Hepatic stellate cell (primary cell): ENCODE measurements at places on chromosomes 1 and 21.

DNA sequence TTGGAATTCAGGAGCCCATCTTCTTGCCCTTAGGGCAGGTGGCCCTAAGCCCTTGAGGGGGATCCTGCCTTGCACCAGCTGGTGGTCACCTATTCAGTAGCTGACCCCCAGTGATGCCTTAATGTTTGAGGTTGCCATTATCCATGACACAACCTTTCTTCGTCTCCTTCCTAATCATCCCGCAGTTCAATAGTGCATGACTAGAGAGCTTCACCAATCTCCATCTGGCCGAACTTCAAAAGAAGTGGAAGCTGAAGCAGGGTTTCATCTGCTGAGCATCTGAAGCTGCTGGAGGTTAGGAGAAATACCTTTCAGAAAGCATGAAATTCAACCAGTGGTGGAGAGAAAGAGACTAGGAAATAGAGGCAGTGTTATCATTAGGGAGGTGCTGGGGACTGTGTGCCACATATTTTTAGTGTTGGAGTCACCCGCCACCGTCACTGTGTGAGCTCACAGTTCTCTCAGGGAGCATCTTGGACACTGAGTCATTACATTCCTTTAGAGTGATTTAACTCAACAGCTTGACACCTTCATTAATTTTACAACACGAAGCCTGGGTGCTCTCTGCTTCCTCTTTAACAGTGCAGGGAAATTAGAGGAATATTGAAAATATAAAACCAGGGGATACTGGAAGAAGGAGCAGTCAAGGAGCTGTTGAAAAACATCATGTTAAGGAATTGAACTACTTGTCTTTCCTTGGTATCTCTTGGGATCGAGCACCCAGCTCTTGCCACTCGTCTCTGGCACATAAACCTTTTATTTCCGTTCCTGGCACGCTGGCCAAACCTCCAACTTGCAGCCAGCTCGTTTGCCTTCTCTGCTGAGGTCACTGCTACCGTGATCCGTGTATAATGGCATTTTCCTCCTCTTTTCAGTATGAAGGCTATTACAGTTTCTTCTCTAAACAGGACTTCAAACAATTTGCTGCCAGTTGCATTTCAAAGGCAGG, 53.6 kb downstream of the PEX14 start:
- DNase-seq, result peak; percentile 82

DNA sequence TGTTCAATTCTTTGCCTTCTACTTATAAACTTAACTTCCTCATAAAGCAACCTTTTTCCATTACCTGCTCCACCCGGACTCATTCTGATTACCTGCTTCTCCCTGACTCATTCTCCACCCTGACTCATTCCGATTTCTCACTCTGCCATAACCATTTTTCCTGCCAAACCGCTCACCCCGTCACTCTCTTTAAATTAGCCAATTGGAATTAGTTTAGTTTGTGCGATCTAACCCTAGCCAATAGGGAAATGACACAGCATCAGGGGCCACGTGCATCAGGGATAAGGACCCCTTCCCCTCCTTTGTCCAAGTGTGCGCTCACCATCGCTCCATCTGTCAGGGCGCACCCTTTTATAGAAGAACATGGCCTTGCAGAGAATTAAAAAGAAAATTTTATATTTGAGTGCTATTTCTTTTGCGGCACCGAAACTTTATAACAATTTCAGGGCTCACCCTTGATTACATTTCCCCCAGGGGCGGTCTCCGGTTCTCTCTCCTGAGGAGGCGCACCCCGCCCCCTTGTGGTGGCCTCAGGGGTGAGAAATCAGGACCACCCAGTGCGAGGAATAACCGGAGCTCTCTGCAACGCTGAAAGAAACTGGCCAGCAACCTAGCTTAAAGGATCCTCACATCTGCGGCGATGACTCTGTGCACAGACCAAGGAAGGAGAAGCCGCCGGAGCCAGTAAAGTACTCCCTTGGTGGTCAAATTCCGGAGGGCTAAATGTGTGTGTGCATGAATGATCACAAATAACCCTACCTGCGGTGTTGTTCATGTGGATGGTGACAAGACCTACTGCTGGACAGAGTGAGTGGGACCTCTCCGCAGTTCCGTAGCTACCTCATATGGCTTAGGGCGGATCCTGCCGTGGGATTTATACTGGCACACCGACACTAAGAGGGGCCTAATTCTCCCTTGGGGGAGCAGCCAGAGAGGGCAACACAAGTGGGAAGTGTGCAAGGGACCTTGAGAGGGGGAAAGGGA, 30.3 kb upstream of the CBR3 start:
- DNase-seq, result no peak

DNA sequence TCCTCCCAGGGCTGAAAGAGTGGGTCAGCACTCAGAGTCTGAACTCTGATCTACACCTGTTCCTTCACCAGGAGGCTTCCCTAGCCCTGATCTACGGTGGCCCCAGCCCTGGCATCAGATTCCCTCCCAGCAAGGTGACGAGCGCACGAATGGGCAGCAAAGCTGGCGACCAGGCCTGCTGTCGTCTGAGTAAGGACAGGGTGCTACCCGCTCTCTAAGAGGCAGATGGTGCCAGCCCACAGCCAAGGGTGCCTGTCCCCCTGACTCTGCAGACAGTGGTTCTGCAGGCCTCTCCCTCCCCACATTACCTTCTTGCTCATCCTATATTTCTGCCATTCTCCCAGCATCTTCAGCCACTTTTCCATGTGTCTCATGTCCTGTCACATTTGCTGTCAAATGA, 10.3 kb upstream of the SMYD3 start:
- no peak for DNase-seq

DNA sequence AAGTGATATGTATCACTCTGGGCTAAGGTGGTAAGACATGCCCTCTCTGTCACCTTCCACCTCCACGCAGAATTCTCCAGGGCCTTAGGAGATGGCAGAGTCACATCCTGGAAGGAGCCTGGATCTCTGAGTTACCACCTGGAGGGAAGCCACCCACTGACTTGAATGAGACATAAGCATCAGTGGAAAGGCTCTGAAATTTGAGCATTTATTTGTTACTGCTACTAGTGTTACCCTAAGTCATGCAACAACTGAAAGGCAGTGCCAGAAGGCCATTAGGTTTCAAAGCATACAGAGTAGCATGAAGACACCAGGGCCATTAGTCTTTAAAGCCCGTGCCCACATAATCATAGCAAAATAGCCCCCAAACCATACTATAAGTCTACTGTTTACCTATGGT, 230.3 kb upstream of the IRF2BP2 start:
- DNase-seq, result no peak

- DNase-seq, result no peak
Measured at GRCh38 chr21:26850116-26850643, 5.0 kb upstream of the ADAMTS1 start.

- DNase-seq, result no peak
Measured at GRCh38 chr1:214003233-214003632, 15.5 kb downstream of the PROX1 start.
